Fibroblast of skin of right quadriceps (primary cell): ENCODE measurements at places on chromosomes 7 and 10.

GRCh38 chr10:3071405-3072198 is 4.3 kb downstream of the PFKP start:
- peak; percentile 78 for DNase-seq

GRCh38 chr7:36244429-36244828 is 91.4 kb downstream of the EEPD1 start:
- DNase-seq = no peak

DNA sequence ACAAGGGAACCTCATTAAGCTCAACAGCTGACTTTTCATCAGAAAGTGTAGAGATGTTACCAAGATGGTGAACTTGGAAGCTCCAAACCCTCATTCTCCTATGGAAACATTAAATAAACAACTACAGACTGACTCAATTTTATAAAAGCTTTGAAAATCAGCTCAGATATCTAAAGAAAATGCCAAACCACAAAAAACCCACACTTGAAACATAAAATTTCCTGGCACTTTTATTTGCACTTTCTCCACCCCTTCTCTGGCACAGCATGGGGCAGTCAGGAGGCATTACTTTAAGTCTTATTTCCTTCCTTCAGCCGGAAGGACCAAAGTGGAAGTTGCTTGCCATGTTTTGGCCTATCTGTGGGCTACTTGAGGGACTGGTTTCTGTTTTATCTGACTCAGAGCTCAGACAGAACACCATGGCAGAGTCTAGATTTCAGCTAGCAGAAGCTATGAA is 114.7 kb downstream of the ODAD2 start:
- DNase-seq = peak; percentile 9

DNA sequence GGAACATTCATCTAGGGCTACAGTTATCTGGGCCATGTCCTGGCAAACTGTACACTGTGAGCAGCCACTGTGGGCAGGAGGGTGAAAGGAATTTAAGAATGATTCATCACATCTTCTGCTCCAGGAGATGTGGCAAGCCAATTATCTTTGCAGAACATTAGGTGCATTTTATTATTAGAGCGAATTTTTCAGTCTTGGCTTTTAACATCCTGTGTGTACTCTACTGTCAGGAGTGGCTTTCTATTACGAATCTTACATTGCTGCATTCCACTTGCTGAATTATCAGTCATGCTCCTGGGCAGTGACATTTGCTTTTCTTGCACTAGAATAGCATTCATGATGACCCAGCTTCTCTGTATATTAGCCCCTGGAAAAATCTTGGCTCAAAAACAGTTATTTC is 109.2 kb upstream of the TARP start:
- DNase-seq = peak; percentile 53

DNA sequence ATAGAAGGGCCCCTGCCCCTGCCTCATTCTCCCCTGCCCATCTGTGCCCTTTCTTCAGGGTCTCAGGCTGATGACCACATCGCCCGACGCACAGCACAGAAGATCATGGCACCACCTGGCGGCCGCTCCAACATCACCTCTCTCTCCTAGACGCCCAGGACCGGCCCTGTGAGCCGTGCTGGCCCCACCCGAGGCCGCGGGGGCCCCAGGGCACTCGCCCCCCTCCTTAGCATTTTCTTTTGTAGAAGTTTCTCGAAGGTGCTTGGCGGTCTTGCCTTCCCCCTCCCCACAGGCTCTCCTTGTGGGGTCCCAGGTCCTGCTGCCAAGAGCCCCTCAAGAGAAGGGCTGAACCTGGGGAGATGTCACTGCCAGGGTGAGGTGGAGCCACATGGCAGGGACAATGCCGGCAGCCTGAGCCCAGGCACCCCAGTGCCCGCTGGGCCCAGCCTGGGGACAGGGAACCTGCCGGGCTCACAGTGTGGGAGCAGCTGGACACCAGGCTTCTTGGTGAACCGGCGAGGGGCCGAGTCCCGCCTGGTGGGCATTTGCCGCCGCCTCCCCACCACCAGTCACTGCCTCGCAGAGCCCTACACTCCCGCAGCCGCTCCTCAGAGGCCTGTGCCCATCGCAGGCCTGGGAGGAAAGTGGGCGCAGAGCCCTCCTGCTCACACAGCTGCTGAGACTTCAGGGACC is 18.2 kb downstream of the DPYSL4 start:
- no peak for DNase-seq

DNA sequence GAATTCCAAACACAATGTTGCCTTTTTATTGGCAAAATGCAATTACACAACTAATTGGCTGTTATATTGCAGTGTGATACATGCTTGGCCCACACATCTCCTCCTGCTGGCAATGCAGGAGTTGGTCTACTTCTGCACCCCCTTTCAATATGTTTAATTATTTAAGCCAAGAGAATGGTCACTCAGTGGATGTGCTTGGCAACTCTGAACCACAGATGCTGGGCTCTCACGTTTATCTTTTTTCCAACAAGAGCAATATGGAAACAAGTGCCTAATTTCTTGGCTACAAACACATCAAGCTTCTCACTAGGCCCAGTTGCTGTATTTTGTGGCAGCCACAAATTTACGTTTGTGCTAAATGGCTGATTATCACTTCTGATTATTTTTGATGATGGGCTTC is 1149.2 kb upstream of the CELF2 start:
- DNase-seq = no peak

DNA sequence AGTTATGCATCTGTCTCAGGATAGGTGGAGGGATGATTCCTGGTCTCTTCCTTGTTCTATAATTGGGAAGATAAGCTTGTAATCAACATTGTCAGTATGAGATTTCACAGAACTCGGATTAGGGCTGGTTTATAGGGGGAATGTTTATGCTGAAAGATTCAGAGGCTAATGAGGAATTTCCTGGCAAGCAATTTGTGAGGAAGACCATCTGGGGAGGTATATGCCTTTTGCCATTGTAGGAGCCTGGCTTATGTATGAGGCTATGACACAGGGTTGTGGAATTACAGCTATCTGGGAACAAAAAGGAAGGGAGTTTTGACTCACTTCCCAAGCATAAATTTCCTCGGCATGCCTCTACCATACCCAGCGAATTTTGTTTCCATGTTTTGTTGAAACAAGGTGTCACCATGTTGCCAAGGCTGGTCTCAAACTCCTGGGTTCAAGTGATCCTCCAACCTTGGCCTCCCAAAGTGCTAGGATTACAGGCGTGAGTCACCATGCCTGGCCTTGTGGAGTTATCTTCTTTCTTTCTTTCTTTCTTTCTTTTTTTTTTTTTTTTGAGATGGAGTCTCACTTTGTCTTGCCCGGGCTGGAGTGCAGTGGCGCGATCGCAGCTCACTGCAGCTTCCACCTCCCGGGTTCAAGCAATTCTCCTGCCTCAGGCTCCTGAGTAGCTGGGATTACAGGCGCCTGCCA is 1.6 kb upstream of the COPS6 start:
- DNase-seq = peak; percentile 99

GRCh38 chr10:61319386-61320256 is 133.6 kb downstream of the TMEM26 start:
- DNase-seq = peak; percentile 54

- DNase-seq = no peak
Measured at GRCh38 chr10:54124209-54124885, 676.7 kb downstream of the PCDH15 start.

DNA sequence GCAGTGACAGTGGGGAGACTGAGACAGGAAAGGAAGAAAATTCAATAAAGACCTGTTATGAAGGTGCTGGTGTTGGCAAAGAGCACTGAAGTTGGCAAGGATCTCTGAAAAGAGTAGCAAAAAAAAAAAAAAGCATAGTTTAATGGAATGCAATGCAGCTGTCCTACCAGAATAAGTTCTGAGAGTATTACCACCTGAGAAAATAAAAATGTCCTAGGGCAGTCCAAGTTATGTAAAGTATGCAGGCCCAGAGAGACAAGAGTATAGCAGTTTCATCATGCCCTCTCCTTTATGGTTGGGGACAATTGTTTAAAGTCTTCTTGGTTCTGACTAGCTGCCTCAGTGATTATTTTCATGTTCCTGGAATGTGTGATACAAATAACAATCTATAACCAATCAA is 1092.8 kb downstream of the SORCS3 start:
- no peak for DNase-seq

- no peak for DNase-seq
Measured at GRCh38 chr10:133276435-133277201, at the start of gene ADAM8. TSS of gene ADAM8 (minus strand) at chr10:133276868. CDS start at chr10:133276817, 51 bp downstream.
